ENCODE measurements at places on chromosomes 2 and 18.

GRCh38 chr2:179917272-179917671, 55.9 kb upstream of the ZNF385B start:
- DNase-seq = no peak

DNA sequence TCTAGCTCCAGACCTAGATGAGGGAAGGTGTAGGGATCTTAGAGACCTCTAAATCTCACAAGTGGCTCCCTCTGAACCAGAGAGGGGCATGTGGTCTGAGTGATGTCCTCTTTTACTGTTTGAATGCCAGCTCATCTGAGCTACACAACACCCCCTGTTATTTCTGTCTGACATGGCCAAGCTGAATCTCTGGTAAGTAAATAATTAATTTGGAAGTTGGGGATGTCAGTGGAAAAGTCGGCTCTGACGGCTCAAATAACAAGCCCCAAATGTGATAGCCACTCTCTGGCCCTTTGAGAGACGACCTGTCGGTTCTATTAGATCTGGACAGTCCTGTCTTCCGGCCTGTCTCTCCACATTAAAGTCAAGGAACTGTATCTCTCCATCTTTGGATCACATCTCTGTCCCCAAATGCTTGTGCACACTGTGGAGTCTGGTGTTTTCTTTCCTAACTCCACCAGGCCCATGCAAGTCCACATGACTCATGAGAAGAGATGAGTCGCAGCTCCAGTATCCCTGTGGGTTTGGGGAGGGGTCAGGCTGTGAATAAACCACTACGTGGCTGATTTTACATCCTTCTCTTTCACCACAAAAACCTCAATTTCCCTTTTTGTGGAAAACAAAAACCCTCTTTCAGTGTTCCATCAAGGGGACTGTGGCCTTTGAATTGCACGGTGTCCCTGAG, 52.5 kb downstream of the SETBP1 start:
- DNase-seq = no peak

DNA sequence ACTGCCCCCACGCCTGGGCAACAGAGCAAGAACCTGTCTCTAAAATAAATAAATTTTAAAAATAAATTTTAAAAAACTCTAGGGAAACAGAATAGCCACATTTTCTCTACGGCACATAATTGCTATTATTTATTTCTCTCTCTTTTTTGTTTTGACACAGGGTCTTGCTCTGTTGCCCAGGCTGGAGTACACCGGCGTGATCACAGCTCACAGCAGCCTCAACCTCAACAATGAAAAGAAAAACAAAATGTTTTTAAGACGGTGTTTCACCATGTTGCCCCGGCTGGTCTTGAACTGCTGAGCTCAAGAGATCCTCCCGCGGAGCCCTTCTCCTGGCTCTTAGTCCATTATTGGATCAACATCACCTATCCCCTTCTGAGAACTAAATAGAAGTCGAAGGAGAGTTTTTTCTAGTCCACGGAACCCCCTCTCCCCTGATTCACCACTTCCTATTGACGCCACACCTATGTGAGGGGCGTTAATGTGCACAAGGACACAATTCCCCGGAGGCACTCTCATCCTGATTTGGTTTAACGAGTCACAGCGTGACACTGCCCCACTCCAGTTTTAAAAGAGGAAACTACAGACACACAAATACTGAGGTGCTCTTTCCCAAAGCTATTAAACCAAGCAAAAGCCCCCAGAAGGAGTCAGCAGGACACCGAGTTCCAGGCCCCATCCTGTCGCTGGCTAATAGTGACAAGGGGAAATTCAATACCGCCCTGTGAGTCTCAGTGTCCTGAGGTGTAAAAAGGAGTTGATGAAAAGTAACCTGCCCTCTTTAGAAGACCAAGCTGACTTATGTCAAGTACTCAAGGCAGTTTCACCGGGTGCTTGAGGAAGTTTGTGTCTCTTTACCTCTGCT, 1.1 kb downstream of the NPC1 start:
- no peak for DNase-seq

DNA sequence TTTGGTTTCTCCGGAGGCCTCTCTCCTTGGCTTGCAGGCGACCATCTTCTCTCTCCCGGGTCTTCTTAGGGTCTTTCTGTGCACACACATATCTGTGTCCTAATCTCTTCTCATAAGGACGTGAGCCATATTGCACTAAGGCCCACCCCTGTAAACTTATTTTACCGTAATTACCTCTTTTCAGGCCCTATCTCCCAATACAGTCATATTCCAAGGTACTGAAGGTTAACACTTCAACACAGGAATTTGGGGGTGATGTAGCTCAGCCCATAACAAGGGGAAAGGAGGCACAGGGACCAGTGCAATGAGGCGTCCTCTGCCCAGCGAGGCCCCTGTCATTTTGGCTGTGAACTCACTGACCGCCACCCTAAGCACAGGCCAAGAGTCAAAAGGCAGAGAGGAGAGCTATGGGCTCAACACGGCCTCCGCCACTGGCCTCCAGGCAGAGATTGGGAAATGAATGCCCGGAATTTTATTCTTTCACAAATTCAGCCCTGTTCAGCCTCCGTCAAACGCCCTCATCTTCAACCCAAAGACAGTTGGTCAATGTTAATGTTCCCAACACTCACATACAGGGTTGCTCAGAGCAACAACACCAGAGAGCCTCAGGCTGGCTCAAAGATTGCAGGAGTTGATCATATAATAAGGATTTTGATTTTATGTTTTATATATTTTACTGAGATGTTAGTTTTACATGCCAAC, 15.9 kb upstream of the NMUR1 start:
- DNase-seq = no peak

GRCh38 chr2:48009256-48009655, 103.0 kb upstream of the FBXO11 start:
- DNase-seq = no peak

- DNase-seq = no peak
These were observed 1034.3 kb upstream of the NXPH2 start for GRCh38 chr2:139814458-139814857.

GRCh38 chr2:112658839-112659667, 13.3 kb downstream of the SLC20A1 start:
- no peak for DNase-seq

DNA sequence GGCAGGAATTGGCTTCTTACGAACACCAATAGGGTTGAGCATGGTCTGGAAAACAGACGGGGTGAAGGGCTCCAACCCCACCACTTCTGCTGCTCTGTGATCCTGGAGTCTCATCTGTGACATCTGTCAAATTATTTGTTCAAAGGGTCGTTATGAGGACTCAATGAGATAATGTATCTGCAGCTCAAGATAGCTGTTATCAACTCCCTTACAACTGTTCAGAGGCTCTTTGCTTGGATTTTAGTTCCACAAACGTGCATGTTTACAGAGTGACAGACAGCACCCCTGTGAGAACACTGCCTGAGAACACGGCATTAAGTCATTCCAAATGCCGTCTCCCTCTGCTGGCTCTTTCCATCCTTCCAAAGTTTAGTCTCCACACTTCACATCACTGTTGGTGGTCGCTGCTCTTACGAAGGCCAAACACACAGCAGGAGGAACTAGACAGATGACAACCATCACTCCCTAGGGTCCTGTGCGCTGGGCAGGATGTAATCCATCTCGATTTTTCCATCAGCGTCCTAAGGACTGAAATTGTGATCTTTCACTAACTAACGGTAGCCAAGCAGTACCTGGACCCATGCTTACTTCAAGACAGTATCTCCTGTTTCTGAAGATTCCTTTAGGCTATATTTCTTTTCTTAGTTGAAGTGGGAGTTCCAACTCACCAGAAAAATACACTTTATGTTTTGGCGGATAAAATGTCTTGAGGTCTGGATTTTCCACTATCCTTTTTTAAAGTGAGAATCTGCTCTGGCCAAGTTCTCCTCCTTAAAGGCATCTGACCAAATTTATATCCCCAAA, 220.3 kb downstream of the ANAPC1 start:
- no peak for DNase-seq

DNA sequence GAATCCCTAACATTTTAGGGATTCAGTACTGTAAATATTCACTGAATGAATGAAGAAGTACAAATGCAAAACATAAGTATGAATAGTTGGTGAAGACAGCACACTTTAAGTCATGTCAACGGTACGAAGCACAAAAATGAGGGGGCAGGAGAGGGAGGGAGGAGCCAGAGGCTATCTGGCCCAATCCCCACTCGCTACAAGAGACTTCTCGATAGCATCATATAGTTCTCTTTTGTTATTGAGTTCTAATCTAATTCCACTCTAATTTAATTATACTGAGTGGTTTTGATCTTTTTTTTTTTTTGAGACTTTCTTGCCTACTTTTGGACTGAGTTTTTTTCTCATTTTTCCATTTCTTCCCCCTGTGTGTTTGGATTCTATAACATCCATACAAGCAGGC, 152.2 kb upstream of the REV1 start:
- DNase-seq = no peak

- no peak for DNase-seq
These were observed 1167.9 kb downstream of the DSC3 start for GRCh38 chr18:29874519-29875098.

DNA sequence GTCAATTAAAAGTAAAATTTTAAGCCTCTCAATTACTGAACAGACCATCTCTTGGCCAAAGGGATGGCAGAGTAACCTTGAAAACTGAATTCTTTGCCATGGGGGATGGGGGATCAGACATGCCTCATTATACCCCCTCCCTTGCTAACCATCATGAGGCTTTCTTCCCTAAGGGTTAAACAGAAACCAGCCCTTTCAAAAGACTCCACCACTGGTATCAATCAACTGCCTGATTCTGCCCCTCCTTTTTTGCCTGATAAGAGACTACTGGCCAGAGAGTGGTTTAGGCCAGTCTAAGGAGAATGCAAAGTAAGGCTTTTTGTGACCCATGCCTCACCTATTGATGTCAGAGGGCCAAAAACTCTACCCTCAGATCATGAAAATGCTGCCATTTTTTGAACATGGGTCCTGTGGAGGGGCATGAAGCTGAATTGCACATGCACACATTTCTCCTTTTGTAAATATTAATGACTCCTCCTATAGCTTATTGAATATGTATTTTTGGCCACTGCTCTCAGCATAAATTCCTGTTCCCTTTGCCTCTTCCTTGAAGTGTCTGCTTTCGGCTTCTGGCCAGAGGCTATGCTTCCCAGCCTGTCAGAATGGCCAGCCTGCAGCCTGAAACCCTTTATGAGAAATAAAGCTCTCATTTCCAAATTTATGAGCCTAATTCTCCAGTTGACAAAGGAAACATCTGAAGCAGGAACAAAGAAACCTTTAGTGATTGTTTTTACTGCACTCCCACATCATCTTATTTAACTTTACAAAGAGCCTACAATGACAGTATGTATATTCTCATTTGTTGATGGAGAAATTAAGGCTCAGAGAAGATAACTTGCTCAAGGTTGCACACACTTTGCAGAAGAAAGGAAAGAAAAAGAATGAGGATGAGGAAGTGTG, 270.7 kb upstream of the CELF4 start:
- DNase-seq = no peak

DNA sequence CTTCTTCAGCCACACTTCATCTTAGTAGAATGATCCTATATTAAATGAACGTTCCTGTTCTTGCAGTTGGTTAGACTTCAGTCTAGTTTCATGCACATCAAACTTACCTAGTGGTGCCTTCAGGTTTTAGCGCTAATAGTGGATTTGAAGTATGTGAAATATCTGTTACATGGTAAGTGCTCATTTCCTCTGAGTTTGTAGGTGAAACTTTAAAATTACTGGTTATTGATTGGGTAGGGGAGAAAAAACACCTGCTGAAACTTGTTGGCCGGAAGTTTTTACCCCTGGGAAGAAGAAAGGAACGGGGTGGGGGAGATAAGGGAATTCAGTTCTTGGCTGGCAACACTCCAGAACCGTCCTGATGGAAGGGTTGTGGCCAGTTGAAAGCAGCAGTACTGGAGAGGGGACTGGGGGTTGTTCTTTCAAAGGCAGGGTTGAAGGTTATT, 112.8 kb downstream of the SPTBN1 start:
- no peak for DNase-seq

- no peak for DNase-seq
These were observed 18.7 kb downstream of the CFAP65 start for GRCh38 chr2:219022616-219023015.

DNA sequence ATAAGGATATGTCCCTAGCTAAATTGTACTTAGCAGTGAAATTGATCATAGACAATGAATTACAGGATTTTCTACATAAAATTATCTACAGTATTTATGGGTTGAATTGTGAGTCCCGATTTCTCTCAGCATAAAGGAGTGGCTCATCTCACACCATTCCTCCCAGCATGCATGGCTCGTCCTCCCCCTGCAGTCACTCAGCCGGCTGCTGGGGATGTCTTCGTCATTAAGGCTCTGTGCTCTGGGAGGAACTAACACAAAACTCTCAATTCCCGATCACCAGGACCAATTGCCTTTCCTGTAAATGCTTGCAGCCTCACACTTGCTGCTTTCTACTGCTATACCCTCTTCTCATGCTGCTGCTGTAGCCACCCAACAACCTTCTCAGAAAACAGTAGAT, 75.9 kb downstream of the TXNL1 start:
- DNase-seq = no peak

- no peak for DNase-seq
These were observed 81.9 kb downstream of the TCF7L1 start for GRCh38 chr2:85215081-85215447.

DNA sequence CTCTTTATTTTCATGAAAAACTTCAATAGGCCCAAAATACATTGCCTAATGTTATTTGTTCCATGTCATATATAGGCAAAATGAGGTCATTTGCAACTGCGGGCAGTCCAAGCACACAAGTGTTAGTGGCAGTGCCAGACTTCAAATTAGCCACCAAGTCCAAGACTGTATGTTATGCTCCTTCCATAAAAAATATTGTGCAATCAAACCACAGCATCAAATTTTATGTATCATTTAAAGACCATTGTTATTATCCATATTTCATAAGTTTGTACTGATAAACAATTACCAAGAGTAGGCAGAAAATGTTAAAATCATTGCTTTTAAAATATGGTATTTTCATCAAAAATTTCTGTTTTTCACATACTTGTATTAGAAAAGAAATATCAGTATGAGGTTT, 54.1 kb downstream of the XIRP2 start:
- no peak for DNase-seq

GRCh38 chr2:147538821-147539220, 306.0 kb upstream of the ACVR2A start:
- DNase-seq = no peak

DNA sequence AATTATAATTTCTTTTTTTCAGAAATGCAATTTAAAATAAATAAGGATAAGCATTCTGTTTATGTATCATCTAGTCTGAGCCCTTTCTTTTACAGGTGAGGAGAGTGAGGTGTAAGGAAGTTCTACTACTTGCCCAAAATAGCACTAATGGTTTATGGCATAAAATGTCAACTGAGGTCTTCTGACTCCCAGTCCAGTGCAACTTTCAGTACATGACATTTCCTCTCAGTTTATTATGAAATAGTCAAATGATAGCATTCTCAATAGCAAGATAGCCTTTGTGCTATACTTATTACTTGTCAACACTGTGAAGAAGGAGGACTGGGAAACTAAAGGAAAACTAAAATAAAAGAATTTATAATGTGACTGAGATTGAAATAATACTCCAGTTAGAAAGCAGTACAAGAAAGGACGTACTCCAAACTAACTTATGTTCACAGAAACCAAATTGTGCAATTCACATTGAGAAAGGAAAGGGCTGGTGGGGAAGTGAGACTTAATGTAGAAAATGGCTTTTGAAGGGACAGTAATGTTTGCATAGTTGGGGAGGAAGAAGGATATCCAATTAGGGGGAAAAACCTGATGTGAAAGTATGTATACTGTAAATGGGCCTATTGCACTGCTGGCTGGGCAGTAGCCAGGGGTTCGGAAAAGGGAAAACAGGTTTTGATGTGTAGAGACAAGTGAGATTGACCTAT, 166.7 kb upstream of the ZEB2 start:
- DNase-seq = no peak

GRCh38 chr18:48896875-48897511, 53.8 kb downstream of the SMAD7 start:
- DNase-seq = no peak

- no peak for DNase-seq
These were observed 5.6 kb upstream of the SERPINB11 start for GRCh38 chr18:63697097-63697660.

Data from activated T-cell treated with anti-CD3 and anti-CD28 coated beads for 4 hours (primary cell).